ENCODE measurements at places on chromosomes 13 and 19.

DNA sequence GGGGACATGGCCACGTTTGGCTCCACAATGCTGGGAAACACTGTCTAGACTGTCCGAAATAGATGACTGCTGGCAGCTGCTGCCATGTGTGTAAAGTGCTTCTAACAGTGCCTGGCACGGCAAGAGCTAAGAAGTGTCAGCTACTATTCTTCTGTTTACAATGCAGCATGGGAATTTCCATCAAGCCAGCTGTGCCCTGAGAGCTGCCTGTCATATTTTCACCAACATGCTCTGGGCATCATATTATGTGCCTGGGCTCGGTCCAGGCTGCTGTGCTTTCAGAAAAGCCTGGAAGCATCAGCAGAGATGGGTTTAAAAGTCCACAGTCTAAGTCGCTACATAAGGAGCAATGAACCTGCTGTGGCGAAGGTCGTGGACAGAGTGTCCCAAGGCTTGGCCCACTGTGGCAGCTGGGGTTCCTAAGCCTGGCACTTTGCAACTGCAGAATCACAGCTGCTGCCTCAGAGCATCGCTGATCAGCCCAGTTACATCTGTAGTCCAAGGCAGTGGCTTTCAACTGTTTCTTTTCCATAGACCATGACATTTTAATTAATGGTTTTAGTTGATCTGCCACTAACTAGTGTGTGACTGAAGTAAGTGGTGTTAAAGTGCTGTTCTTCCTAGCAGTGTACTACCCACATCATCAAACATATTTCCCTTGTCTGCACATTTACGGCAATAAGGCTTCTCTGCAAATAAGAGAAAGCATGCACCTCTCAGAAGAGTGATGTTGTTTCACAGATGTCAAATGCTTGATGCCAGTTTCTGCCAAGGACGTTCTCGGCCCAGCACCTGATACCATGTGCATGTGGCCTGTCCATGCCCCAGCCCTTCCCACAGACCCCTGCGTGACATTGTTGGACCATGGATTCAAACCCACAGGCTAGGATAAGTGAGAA lies 95.7 kb upstream of the C1QTNF9B start:
- no peak for DNase-seq

DNA sequence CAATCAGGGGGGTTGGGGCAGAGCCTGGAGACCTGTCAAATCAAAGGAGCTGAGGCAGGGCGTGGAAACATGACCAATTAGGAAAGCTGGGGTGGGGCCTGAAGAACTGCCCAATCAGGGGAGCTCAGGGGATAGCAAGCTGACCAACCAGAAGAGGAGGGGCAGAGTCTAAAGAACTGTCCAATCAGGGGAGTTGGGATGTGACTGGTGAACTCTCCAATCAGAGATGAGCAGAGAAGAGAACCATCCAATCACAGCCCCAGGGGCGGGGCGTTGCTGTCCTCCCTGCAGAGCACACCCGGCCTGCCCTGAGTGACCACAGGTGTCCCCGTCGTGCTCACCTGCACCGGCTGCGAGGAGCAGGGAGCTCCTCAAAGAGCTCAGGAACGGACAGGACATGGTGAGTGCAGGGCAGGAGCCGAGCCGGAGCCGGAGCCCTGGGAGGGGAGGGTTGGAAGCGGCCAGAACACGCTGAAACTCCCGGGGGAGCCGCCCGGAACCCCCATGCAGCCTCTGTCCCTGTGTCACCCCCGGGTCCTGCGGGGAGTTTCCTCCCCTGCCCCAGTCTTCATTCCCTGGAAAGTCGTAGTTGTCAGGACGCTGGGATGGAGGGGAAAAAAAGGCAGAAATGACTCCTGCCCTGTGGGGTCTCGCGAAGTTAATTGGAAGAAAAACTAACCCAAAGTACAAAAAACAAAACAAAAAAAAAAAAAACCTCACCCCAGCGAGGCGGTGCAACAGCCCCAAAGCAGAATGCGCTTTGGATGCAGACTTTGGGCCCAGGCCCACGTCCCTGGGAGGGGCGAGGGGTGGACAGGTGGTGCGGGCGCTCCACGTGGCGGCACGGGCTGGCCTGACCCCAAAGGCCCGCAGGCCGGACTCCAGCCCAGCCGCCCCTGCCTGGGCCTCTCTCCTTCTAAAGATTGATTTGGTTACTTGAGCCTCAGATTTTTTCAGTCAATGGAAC lies at the start of gene ZNF556:
ZNF556 (plus strand) TSS at position 311 of the 967 bp plus-strand sequence; CDS start at position 398, 87 bp downstream.
- no peak for DNase-seq

GRCh38 chr13:98204546-98204945 lies 27.5 kb upstream of the RNF113B start:
- no peak for DNase-seq

DNA sequence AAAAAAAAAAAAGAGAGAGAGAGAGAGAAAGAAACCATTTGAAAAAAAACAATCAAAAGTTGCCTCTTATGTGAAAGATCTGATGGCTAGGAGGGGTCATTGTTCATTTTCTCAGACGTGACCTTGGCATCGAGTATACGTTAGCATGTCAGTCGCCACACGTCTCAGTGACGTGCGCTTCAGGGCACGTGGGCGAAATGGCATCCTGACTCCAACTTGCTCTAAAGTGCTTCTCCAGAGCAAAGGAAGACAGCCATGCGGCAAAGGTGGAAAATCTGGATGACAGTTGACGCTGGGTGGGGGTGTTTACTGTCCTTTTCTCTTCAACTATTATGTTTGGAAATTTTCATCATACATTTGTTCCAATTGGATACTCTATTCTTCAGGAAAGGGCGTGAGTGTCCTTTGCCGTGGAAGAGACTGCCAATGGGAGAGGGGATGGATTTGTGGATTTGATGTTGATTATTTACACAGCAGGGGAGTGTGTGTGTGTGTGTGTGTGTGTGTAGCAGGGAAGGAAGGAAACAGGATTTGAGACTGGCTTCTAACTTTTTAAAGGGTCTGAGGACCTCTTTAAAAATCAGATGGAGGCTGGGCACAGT lies 25.0 kb downstream of the KLF2 start:
- DNase-seq: no peak

DNA sequence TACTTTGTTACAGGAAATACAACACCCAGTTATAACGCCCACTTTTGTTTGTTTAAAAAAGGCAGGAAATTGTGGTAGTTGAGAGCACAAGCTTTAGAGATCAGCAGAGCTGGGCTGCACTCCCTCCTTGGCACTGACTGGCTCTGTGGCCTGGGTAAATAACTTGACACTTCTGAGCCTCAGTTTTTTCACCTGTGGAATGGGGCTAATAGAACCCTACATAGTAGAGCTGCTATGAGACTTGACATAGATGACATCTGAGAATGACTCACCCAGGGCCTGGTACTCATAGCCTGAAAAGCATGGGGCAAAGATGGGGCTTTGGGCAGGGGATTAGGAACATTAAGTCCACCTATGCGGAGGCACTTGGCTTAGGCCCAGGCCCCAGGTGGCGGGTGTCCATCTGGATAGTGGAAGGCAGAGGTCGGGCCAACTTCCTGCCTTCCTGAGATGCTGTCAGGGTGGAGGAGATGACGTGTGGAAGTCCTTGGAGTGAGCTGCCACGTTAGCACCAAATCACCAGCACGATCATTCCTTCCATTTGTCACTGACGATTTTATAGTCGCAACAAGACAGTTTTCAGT lies 159.1 kb downstream of the KATNAL1 start:
- DNase-seq: peak; percentile 74

DNA sequence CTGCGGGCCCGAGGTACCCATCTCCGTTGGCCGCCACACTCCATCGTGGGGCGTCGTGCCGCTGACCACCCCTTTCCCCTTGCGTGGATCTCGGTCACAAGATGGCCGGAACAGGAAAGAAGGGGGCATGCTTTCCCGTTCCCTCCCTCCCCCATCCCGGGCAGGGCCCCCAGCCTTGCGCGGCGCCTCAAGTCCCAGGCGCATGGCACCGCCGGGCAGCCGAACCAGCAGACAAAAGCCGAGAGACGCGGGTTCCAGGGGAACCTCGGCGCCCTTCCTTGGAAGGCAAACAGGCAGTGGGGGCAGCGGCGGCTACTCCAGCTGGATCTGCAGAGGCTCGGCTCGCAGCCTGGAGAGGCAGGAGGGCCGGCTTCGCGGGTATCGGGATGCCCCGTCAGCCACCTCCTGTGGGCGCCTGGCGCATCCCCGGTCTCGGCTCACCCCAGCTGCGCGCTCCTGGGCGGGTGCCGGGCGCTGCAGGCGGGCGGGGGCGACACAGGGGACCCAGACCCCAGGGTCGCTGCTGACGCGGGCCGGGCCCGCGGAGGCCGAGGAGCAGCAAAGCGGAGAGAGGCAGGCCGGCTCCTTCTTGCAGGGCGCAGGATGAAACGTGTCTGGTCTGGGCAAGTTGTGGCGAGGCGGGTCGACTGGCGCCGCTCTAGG lies 439 bp downstream of the DZIP1 start:
- DNase-seq: no peak

Data from stimulated activated naive CD4-positive, alpha-beta T cell (primary cell).